Activated CD8-positive, alpha-beta memory T cell treated with anti-CD3 and anti-CD28 coated beads for 1 hour (primary cell): ENCODE measurements at places on chromosomes 5 and 9.

- no peak for DNase-seq
These were observed 19.9 kb downstream of the ABITRAM start for GRCh38 chr9:108953983-108954574.

- DNase-seq: no peak
These were observed 82.8 kb upstream of the TLE1 start for GRCh38 chr9:81772144-81772543.

DNA sequence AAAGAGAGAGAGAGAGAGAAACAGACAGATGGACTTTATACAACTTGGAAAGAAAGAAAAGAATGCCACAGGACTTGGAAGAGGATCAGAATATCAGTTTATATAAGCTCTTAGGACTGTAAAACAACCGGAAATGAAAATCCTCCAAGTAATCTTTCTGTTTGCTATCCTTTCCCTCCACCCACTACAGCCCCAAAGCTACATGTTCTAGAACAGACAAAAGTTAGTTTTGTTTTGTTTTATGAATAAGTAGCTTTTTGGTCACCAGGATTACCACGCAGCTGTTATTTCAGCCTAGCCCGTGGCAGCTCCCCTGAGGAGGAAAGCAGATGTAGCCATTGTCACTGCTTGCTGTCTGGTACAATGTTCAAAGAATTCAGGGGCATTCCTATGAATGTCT is 66.6 kb downstream of the SH3TC2 start:
- no peak for DNase-seq

- no peak for DNase-seq
These were observed 4.9 kb downstream of the SMIM3 start for GRCh38 chr5:150783422-150783928.

DNA sequence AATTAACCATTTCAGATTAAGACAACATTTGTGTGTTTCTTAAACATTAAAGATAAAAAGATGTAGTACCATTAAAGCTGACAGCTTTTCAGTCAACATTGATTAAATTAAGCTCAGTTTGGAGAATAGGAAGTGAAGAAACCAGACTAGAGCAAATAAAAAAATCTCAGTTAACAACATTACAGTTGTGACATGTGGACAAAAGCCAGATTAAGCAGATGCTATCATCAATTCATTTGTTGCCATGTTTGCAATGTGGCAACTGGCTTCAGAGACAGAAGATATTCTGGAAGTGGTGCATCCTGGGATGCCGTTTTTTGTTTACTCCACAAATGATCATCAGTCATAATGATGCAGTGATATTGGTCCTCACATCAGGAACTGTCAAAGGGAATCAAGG is 70.3 kb upstream of the CNTLN start:
- DNase-seq: no peak

DNA sequence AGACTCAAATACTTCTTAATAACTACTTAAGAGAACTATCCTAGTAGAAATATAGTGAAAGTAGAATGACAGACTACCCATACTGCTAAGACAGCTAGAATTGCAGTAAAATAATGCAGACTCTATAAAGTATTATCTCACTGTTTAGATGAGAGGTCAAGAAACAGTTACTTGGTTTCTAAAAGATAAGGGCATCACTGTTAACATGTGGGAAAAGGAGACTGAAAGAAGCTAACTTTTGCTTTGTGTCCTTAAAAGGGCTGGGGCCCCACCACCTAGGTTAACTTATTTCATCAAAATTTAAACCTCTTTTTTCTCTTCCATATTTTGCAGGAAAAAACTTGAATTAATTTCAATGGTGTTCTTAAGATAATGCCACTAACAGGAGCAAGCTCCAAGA is 204.3 kb downstream of the CNTLN start:
- DNase-seq: no peak

DNA sequence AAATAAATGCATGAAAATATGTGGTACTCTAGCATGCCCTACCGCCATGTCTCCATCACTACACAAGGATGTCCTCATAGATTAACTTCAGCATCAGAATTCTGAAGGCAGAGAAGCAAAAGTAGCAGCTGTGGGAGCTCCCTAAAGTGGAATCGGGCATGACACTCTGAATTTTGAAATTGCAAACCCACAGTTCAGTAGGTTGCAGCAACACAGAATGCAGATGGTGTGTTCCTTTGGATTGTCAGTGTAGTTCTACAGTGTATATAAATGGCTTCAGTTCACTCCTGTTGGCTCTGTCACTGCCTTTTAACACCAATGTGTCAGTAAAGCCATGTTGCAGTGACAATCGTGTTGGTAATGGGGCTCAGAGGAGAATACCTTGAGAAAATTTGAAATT is 973.6 kb upstream of the WWC1 start:
- no peak for DNase-seq

DNA sequence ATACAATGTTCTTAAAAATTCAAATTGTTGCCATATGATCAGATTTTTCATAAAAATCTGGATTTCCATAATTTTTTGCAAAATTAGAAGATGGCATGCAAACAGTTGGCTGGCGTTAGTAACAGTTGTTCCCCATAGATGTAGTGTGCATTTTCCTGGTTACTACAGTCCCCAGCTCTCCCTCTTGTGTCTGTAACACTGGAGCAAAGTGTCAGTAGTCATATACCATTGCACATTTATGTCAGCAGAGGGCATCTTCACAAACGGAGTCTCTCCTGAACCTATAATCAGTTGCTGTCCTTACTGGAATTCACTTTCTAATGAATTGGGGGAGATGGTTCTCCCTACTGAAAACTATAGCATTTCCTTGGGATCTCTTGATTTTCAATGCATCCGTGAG is 44.7 kb upstream of the DMAC1 start:
- no peak for DNase-seq

DNA sequence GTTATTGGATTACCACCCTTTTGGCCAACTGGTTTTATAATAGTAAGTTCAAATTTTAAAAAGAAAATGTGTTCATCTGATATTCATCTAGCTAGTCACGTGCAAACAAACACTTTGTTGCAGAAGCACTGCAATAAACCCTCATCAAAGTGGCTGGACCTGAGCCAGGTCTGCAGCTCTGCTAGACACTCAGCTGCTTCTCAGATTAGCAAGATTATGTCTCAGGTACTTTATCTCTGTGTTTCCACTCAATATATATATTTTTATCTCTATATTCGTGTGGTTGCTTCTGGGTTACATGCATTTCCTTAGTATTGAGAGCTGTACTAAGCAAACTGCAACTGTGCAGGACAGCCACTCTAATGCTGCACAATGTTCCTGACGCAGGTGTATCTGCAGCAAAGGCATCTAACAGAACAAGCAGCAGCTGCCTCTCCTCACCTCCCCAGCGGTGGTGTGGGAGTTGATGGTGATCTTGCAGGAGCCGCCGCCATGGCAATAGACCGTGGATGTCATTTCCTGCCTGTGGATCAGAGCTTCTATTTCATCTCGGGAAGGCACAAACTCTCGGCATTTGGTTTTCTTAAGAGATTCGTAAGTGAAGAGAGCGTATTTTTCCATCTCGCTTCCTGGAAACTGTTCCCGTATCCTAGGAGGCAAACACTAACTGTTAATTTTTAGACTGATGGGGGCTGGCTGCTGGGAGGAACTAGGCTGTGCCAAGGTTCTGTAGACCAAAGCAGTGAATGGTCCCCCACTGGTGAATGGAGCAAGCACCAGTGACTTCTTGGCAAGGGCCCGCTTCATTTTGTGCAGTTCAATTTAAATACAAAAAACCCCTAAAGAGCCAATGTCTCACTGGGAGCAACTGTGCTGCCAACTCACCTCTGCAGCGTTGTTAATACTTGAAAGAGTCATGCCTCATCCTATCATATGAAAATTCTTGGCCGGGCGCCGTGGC is 56.7 kb upstream of the RETREG1 start:
- no peak for DNase-seq
